ENCODE measurements at places on chromosomes 7 and 10. TPM values are rescaled to one million over a fixed set of nuclear protein-coding genes. Genes with fewer than 3 reads are reported as not detected.

Gene NUTM2D
- 1.2 TPM for polyA plus RNA-seq

Gene SCART1
- 0.14 TPM for polyA plus RNA-seq

Gene TMEM120A
- 48.8 TPM for polyA plus RNA-seq

Gene PPP1R17
- polyA plus RNA-seq: 1.5 TPM

Gene PARD3
- polyA plus RNA-seq: 14.3 TPM

Gene CALCR
- polyA plus RNA-seq: 1.0 TPM

Gene AKR1C2
- 0.50 TPM for polyA plus RNA-seq

Gene BTRC
- polyA plus RNA-seq: 9.9 TPM

Gene CYP2C18
- not detected for polyA plus RNA-seq

Gene CFAP70
- 0.21 TPM for polyA plus RNA-seq

Gene AGBL3
- 1.1 TPM for polyA plus RNA-seq

Gene EPHB6
- 19.7 TPM for polyA plus RNA-seq

Gene STEAP4
- 0.02 TPM for polyA plus RNA-seq

Gene ANKRD1
- 0.03 TPM for polyA plus RNA-seq

Gene AUTS2
- 25.9 TPM for polyA plus RNA-seq

Gene PIK3AP1
- polyA plus RNA-seq: 1.9 TPM

Gene CRHR2
- polyA plus RNA-seq: 1.3 TPM

Gene AZGP1
- 0.57 TPM for polyA plus RNA-seq

Gene RHOBTB1
- 6.1 TPM for polyA plus RNA-seq

Gene GSAP
- polyA plus RNA-seq: 1.7 TPM

Gene PGAM2
- 2.9 TPM for polyA plus RNA-seq

Gene HOXA2
- not detected for polyA plus RNA-seq

Gene WAC
- polyA plus RNA-seq: 72.9 TPM

Gene CLRN3
- not detected for polyA plus RNA-seq

Gene GNGT1
- polyA plus RNA-seq: not detected

Gene LRRC18
- not detected for polyA plus RNA-seq

Gene NPFFR1
- 0.02 TPM for polyA plus RNA-seq

Gene FAM25A
- polyA plus RNA-seq: not detected

Gene LIPA
- 10.6 TPM for polyA plus RNA-seq

Gene SH2D4B
- polyA plus RNA-seq: 0.06 TPM

Gene KRIT1
- polyA plus RNA-seq: 14.3 TPM

Gene HMX3
- polyA plus RNA-seq: 0.05 TPM

Gene AIFM2
- 3.5 TPM for polyA plus RNA-seq

Gene RELN
- polyA plus RNA-seq: 0.11 TPM

Gene C10orf90
- polyA plus RNA-seq: 0.21 TPM

Gene FKBP6
- 0.11 TPM for polyA plus RNA-seq

Gene C10orf62
- polyA plus RNA-seq: 0.05 TPM

Gene WDFY4
- polyA plus RNA-seq: not detected

Gene CCNY
- polyA plus RNA-seq: 25.3 TPM

Gene DRGX
- not detected for polyA plus RNA-seq

Gene SLC26A3
- not detected for polyA plus RNA-seq

Gene SPAM1
- not detected for polyA plus RNA-seq

Gene SLC16A9
- 20.5 TPM for polyA plus RNA-seq

Gene DLX5
- not detected for polyA plus RNA-seq

Gene COBL
- 20.3 TPM for polyA plus RNA-seq

Gene GSDME
- polyA plus RNA-seq: 5.4 TPM

Gene KCNH2
- polyA plus RNA-seq: 15.0 TPM

Gene NEBL
- polyA plus RNA-seq: 4.7 TPM

Gene DPP6
- 4.3 TPM for polyA plus RNA-seq

Gene SRRT
- polyA plus RNA-seq: 103 TPM

Gene SPDYE16
- 0.03 TPM for polyA plus RNA-seq

Gene ADRA2A
- 6.2 TPM for polyA plus RNA-seq

Gene LRGUK
- polyA plus RNA-seq: 1.5 TPM

Gene KLHDC10
- polyA plus RNA-seq: 6.6 TPM

Gene NKX2-3
- not detected for polyA plus RNA-seq

Gene PALD1
- 13.3 TPM for polyA plus RNA-seq

Gene FRMPD2
- polyA plus RNA-seq: 0.20 TPM

Gene RAPGEF5
- polyA plus RNA-seq: 4.4 TPM
